GM03348 (cell line): ENCODE measurements at places on chromosomes 2 and 18.

GRCh38 chr18:1392046-1392445 lies 487.4 kb downstream of the ADCYAP1 start:
- no peak for DNase-seq

DNA sequence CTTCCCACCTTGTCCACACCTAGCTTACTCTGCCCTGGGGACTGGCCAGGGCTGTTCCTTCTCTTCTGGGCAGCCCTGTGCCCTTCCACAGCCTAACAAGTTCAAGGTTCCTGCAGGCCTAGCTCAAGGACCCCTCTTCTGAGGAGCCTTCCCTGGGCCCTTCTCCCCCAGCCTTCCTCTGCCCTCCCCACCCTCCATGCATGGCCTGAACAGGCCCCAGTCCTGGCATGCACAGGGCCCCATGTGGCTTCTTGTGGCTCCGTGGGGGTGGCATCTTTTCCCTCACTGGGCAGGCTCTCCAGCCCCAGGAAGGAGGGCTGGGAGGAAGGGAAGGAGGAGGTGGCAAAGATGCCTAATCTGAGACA lies 162.9 kb downstream of the CELF4 start:
- DNase-seq = no peak

DNA sequence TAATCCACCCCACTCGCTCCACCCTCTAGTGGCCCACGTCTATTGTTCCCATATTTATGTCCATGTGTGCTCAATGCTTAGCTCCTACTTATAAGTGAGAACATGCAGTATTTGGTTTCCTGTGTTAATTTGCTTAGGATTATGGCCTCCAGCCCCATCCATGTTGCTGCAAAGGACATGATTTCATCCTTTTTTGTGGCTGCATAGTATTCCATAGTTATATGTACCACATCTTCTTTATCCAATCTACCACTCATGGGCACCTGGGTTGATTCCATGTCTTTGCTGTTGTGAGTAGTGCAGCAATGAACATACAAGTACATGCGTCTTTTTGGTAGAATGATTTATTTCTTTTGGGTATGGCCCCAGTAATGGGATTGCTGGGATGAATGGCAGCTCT lies 319.9 kb downstream of the DYSF start:
- no peak for DNase-seq

GRCh38 chr2:39632876-39633275 lies 32.8 kb upstream of the TMEM178A start:
- DNase-seq = peak; percentile 71

DNA sequence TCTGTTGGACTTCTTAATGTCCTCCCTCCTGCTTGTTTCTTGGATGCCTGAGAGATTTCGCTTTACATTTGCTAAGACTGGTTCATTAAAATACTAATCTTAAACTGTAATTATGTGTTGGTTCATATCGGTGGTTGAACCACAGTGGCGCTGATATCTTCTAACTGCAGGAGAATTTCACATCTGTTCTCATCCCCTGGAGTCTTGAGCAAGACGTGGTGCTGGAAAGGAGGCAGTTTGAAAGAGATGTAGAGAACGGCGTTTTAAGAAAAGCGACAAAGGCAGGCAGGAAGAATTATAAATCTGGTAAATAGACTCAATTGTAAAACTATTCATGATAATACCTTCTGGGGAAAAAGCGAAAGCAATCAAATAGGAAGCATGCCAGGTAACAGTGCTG lies 79.5 kb downstream of the NXPH2 start:
- DNase-seq = no peak

- no peak for DNase-seq
Observed at GRCh38 chr2:72136331-72136730, 11.3 kb downstream of the CYP26B1 start.

DNA sequence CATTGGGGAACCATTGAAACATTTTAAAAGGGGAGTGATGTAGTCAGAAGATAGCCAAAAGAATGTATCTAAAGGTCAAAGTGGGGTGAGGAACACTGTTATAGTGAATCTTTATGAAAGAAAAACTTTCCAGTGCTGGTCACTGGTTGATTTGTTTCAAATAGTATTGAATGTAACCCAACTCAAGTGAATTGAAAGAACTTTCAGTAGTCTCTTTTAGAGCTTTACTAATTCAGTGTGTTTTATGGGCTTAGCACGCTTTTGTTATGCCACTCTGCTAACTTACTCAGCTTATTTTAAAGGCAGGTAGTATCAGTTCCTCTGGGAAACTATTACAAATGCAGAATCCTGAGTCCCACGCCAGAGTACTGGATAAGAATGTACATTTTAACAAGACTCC lies 57.3 kb downstream of the GTF2A1L start:
- no peak for DNase-seq

GRCh38 chr2:7994397-7994951 lies 687.4 kb upstream of the ID2 start:
- DNase-seq = no peak

DNA sequence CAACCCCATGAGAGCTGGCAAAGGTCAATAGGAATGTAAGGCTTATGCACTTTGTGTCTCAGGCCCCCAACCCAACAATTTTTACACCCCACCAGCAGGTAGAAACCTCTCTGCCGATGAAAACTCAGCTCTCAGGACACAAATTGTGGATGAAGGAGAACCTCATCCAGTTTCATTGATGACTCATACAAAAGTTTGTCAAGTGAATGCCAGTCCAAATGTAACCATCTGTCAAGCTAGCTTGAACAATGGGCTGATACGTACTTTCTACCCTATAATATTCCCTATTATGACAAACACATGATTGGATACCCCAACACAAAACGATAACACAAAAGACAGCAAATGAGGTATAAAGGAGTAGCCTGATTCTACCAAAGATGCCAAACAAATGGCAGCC lies 321.2 kb upstream of the TMEFF2 start:
- no peak for DNase-seq

- no peak for DNase-seq
Observed at GRCh38 chr2:48127612-48128191, 221.4 kb upstream of the FBXO11 start.

- no peak for DNase-seq
Observed at GRCh38 chr18:39341129-39341528, 1775.5 kb upstream of the CELF4 start.

DNA sequence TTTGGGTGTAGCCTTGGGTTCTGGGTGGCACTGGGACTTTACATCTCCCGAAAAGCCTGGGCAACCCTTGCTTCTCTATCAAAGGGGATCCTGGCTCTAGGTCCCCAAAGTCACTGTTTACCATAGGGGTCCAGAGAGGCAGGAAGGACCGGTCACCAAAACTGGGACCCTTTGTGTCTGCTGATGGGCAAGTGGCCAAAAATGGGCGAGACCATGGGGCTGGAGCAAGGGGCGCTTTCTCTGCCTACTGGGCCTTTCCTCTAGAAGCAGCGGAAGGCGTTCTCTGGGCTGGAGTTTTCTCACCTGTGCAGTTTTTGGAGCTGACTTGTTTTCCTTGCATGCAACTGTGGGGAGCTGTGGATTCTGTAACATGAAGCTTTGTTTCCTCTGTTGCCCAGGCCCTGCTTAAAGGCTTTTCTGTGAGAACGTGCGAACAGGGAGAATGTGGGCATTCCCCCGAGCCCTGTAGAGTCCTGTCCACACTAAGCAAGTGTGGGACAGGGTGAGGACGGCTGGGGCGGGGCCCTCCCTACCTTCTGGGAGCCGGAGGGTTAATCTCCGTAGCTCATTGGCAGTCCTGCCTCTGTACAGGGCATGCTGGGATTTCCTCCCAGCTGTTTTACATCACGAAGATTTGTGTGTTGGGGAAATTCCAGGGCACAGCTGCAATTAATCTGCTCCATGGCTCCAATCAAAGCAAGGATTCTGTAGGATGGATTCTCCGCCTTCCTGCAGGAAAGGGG lies 50.2 kb downstream of the TGOLN2 start:
- DNase-seq = peak; percentile 86

DNA sequence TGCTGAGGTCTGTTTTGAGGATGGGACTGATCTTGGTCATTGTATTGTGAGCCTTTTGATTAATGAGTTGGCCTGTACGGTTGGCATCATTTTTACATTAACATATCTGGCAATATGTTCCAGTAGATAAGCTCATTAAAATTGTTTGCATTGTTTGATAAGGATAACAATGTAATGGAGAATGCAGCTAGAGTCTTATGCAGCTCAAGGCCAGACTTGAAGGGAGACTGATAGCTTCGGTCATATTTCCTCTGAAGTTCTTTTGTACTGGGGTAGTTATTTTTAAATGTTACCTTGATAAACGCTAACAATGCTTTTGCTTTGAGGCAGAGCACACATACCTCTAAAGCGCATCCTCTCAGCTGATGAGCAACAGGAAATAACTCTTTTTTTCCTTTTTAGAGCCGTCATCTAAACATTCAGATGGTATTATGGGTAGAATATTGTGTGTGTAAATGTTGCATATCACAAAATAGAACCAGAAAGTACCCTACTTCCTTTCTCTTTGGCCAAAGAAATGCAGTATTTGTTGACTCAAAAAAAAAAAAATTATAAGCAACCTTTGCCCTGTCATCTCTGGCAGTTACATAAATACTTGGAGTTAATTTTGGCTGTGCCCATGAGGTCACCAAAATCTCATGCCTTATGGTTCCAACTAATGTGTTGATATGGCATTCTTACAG lies 1.3 kb downstream of the MAPRE2 start:
- DNase-seq = no peak

- peak; percentile 8 for DNase-seq
Observed at GRCh38 chr2:59184276-59185020, 943.3 kb upstream of the FANCL start.

DNA sequence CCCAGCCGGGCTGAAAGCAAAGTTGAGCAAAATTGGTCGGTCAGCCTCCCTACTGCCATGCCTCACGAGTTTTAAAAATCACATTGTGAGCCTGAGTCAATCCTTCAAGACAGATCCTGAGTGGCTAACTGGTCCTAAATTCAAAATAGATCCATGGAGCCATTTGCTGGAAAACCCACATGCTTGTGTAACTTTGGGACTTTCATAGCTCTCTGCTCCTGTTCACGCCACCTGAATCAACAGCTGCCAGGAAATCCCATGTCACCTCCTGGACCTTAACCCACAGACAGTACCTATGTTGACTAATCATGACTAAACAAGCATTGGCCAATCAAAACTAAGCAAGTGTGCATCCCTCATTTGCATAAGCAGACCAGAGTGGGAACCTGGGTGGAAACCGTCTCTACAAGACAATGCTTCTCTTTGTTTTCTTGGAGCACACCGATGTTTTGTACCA lies 42.8 kb upstream of the LDLRAD4 start:
- no peak for DNase-seq

GRCh38 chr18:52200921-52201663 lies 138.9 kb upstream of the DCC start:
- DNase-seq = no peak

DNA sequence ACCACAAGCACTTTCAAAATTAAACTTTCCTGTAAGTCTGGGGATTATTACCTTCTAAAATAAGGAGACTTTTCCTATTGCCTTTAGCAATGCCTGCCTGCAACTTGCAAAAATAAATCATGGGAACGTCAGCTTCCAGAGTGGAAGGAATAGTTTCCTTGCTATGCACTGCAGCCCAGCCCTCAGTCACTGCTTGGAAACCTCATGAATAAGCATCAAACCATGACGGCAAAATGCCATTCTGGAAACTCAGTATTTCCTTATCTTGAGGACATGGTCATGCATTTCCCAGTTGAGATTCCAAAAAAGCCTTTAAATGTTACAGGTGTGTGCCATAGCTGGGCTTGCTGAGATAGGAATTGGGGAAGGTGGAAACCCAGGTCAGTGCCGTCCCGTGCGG lies 84.2 kb upstream of the OTOS start:
- DNase-seq = peak; percentile 48

GRCh38 chr2:179686069-179686468 lies 175.3 kb downstream of the ZNF385B start:
- DNase-seq = no peak

DNA sequence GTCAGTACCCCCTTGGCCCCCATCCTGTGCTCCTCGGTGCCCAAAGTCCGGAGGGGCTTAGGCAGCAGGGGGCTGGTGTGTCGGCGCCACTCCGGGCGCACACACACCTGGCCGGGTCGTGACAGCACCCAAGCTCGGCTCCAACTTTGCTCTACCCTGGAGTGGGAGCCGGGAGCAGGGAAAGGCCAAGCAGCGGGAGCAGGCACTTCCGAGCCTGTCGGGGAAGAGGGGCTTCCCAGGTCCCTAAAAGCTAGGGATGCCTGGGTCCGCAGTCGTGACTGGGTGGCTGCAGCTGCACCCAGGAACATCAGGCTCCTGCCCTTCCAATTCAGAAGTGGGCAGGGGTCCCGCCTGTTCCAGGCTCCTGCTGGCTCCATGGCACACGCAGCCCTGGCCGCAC lies 48.4 kb downstream of the PAPOLG start:
- DNase-seq = no peak

DNA sequence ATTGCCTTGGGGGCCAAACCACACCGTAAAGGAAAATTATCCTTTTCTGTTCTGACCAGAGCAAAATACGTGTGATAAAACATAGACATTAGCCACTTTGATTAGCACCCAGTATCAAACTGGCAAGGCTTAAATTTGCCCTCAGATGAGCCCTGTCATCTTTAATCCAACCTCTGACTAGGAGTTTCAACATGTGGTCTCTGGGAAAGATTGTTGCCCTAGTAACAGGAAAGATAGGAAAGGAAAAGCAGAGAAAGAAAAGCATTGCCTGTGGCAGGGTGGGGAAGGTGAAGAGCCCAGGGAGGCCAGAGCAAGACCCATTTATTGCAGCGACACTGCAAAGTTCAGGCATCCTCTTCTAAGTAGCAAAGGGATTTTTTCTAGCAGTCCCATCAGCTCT lies 181.5 kb upstream of the SCN7A start:
- DNase-seq = no peak

GRCh38 chr18:48318436-48318835 lies 90.7 kb downstream of the ZBTB7C start:
- DNase-seq = no peak

- no peak for DNase-seq
Observed at GRCh38 chr2:139645617-139646016, 865.4 kb upstream of the NXPH2 start.

- peak; percentile 53 for DNase-seq
Observed at GRCh38 chr2:237383991-237384671, 29.8 kb downstream of the COL6A3 start.

- no peak for DNase-seq
Observed at GRCh38 chr2:86001326-86001725, 104.4 kb downstream of the POLR1A start.

DNA sequence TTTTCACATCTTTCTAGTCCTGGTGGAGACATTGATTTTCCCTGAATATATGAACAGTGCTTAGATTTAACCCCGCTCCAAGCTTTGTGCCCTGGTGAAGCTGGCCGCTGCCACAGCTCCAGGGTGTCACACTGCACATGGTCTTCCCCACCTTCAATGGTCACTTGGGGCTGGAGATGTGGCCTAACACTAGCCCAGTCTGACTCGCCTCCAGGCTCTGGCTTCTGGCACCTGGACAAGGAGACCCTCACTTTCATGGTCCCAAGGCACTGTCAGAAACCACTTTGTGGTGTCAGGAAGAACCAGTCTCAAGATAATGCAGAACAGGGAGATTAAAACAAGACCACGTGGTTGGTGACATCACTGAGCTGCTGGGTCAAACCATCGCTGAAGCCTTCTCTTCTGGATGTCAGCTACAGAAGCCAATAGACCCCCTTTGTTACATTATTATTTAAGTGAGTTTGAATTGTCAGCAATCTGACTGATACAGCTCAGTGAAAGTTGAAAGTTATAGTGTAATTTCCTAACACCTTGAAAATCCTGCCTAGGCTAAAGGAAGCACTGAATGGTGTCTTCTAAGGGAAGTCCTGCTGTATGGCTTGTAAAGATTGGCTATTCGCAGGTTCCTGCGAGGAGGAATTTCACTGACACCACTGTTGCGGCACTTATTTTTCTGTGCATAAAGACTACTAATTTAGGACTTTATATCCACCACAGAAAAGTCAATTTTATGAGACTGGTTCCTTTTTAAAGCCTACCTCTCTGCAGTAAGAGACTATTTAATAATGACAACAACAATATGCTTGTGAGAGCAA lies 55.0 kb upstream of the CTDP1 start:
- DNase-seq = no peak
